A549 treated with AZD2906 at 1 μM for 4 hours (cell line): ENCODE measurements at places on chromosomes 12 and 14. TPM values are rescaled to one million over a fixed set of nuclear protein-coding genes. Genes with fewer than 3 reads are reported as not detected.

The TRHDE gene
- 0.01 to 0.15 TPM (median 0.03 TPM) in 5 replicates for total RNA-seq

The NUBPL gene
- total RNA-seq: 6.8 to 12.6 TPM (median 8.2 TPM) in 5 replicates

The SLC5A8 gene
- not detected in 5 replicates for total RNA-seq

The LHX5 gene
- total RNA-seq: 0.02 to 0.07 TPM (median 0.05 TPM) in 4 of 5 replicates, not detected in the other

The GLIPR1L1 gene
- total RNA-seq: not detected in 5 replicates

The NRL gene
- total RNA-seq: 0.74 to 1.1 TPM (median 0.98 TPM) in 5 replicates

The NOS1 gene
- 0.43 to 0.51 TPM (median 0.46 TPM) in 5 replicates for total RNA-seq

The PTPN11 gene
- total RNA-seq: 41.9 to 63.8 TPM (median 50.9 TPM) in 5 replicates

The RFX4 gene
- 0.06 to 0.18 TPM (median 0.08 TPM) in 3 of 5 replicates, not detected in the others for total RNA-seq

The GDF3 gene
- not detected in 5 replicates for total RNA-seq

The PSMC6 gene
- total RNA-seq: 75.5 to 107 TPM (median 78.7 TPM) in 5 replicates
